ENCODE measurements at places on chromosomes 1 and 21.

DNA sequence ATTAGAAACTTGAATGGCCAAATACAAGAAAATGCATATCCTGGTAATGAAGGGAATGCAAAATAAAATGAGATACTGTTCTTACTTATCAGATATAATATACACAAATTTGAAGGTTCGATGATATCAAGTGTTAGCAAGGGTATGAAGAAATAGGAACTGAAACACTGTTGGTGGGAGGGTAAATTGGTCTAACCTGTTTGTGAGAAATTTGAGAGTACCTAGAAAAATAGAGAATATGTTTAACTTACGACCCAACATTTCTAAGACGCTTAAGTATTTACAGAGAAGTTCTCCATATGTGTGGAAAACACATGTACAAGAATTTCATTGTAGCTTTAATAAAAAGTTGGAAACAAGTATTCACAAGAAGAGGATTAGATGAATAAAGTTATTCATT is 25.9 kb downstream of the ATG4C start:
- DNase-seq = no peak

- no peak for DNase-seq
These were observed 19.1 kb downstream of the AGL start for GRCh38 chr1:99869304-99869703.

DNA sequence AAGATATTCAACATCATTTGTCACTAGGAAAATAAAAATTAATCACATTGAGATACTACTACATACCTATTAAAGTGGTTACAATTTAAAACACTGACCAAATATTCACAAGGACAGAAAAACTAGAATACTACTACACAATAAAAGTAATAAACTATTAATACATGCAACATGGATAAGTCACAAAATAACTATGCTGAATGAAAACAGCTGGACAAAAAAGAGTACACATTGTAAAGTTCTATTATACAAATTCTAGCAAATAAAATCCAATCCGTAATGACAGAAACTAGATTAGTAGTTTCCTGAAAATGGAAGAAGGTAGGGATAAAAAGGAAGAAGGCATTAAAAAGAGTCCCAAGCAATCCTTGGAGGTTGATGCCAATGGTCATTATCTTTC is 348.7 kb upstream of the PTBP2 start:
- no peak for DNase-seq

GRCh38 chr1:155962599-155963211 is 15.6 kb downstream of the ARHGEF2 start:
- no peak for DNase-seq

DNA sequence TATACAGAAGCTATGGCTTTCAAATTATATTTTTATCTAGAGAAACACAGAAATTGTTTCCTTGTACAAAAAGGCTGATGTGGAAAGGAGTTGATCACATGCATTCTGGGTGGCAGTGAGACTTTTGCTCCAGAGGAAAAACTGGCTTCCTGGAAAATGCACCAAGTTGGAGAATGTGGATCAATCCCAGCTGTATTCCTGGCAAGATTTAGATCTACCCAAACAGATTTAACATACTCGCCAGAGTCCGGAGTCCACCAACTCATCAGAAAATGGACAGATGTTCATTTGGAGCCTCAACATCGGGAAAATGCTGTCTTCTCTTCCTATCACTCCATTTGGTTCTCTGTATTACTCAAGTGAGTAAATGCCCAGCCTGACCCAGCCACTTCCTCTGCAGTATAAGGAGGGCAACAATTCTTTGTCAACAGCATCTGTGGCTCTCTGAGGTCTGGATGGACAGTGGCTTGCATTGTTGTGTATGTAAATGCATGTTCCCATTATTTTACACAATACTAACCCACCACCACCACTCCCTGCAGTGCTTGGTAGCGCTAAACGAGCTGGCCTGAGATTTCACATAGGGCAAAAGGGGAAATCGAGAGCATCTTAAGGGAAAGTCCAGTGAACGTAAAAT is 226.2 kb upstream of the IRF2BP2 start:
- DNase-seq = no peak

DNA sequence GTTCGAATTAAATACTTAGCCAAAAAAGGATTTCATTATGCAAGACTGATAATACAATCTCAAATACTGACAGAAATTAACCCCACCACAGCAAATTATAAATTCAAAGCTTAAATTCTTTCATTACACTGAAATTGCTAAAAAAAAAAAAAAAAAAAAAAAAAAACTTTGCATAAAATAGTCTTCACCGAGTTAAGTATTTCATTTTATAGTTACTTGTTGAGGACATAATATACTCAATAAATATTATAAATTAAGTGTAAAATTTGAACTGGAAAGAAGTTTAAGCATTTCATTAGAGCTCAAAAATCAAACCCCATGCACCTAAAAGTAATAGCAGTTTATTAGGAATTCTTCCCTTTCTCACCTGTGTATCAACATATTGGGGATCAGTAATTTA is 1.9 kb upstream of the PSMG1 start:
- no peak for DNase-seq

DNA sequence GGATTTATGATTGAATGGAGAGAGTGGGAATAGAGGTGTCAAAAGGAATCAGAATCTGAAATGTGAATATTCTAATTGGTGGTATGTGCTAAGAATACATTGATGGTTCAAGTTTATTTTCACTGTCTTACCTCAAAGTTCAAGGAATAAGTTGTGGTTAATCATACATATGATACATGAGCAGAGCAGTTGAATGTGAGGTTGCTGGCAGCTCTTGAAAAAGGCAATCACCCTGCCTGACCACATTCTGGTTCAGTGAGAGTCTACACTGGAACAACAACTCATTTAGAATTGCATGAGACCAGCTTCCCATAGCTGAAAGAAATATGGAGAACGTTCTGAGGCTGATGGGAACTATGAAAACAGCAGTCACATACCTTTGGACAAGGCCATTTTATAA is 68.3 kb upstream of the ARHGAP29 start:
- no peak for DNase-seq

DNA sequence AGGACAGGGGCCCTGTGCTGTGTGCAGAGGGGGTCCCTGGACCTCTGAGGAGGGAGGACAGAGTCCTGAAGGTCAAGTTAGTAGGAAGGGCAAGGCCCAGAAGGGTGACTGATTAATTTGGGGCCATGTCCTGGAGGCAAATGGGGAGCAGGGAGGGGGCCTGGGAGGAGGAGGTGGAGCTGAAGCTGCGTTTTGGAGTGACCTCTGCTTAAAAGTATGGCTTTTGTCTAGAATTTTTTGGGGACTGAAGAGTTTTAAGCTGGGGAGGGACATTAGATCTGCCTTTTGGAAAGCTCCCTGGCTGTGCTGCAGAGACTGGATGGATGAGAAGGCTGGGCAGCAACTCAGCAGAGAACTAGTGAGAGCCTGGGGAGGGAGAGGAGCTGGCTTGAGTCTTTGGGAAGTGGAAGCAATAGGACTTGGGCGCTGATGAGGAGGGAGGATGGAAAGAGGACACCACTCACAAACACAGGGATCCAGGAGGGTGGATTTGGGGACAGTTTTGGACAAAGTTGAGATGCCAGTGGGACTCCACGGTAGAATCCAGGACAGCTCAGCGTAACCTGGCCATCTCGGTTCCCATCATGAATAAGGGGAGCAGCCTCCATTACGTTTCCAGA is 52.9 kb downstream of the ACBD3 start:
- DNase-seq = no peak

GRCh38 chr1:24138476-24139221 is 4.3 kb downstream of the IL22RA1 start:
- DNase-seq = no peak

- peak; percentile 30 for DNase-seq
These were observed 13.9 kb downstream of the NT5C1A start for GRCh38 chr1:39657923-39658485.

GRCh38 chr1:84724128-84724860 is 34.0 kb upstream of the SSX2IP start:
- no peak for DNase-seq

DNA sequence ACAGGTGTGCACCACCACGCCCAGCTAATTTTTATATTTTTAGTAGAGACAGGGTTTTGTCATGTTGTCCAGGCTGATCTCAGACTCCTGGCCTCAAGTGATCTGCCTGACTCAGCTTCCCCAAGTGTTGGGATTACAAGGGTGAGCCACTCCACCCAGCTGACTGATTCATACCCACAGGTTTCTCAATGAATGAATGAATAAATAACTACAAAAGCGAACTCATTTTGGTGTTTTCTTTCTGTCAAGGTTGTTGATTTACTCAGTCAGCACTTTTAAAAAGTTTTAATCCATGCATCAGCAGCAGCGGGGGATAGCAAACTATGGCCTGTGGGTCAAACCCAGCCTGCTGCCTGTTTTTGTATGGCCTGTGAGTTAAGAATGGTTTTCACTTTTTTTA is 217.5 kb downstream of the FAF1 start:
- no peak for DNase-seq

GRCh38 chr1:3231826-3232225 is 162.8 kb downstream of the PRDM16 start:
- no peak for DNase-seq

GRCh38 chr1:168980180-168980579 is 126.3 kb upstream of the ATP1B1 start:
- DNase-seq = no peak

GRCh38 chr1:39212499-39212898 is 8.0 kb downstream of the MACF1 start:
- no peak for DNase-seq

DNA sequence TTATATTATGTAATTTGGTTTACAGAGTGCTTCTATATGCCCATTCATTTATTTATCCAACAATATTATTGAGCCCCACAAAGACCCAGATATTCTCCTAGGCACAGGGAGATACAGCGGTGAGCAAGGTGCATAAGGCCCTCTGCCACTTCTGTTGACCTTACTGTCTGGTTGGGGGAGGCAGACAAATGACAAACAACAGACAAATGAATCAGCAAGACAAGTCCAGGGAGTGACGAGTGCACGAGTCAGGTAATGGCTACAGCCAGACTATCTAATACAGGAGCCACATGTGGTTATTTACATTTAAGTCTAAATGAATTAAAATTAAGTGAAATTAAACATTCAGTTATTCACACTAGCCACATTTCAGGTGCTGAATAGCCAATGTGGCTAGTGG is 22.0 kb upstream of the BCAR3 start:
- no peak for DNase-seq

DNA sequence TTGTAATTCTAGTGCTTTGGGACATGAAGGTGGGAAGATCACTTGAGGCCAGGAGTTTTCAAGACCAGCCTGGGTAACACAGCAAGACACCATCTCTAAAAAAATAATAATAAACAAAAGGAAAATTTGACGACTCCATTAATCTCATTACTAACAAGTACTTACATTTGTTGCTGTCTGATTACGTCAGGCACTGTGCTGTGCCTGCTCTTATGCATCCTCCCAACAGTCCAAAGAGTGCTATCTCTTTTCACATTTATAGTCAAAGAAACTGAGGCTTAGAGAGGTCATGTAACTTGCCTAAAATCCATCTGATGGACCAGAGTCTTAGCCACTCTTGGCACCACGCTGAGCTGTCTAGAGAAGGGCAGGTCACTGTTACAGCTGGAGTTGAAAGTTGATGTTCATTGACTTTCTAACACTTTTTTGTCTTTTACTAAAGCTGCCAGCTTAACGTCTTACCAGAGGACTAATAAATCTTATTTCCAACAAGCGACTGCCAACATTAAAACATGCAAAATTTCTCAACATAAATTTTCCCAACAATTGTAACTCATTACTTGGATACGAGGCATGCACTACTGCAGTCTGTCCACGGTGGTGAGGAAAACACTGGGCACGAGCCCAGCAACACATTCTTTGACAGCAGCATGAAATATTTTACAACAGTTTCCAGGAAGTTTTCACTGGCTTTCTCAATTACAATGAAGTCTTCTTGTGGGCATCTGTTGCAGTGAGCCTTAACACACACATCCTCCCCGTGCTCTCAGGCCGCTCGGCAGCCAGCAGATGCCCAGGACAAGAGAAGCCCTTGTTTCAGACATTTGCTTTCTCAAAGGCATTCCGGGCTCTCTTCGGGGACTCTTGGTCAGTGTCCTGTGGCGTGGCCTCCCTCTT is 262.9 kb upstream of the PROX1 start:
- no peak for DNase-seq

- peak; percentile 4 for DNase-seq
These were observed 237.5 kb downstream of the TTLL7 start for GRCh38 chr1:83761167-83762038.

DNA sequence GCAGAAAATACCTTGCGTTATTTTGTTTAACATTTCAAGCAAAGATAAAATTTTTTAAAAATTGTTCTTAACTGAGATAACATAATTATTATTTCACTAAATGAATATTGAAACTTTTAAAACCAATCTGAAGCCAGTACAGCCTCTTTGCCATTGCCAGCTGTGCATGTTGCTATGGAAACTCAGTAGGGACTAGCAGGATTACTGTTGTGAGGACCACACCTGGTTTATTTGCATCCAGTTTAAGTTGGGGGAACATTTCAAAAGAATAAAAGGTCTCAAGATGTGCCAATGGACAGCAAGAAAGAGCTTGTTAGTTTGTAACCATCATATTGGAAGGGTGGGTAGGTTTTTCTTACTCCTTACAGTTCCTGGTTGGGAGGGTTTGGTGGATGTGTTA is 80.7 kb downstream of the POU2F1 start:
- DNase-seq = no peak

GRCh38 chr1:34918977-34919561 is 10.4 kb downstream of the DLGAP3 start:
- no peak for DNase-seq

- no peak for DNase-seq
These were observed 121.2 kb upstream of the SGIP1 start for GRCh38 chr1:66412704-66413103.

DNA sequence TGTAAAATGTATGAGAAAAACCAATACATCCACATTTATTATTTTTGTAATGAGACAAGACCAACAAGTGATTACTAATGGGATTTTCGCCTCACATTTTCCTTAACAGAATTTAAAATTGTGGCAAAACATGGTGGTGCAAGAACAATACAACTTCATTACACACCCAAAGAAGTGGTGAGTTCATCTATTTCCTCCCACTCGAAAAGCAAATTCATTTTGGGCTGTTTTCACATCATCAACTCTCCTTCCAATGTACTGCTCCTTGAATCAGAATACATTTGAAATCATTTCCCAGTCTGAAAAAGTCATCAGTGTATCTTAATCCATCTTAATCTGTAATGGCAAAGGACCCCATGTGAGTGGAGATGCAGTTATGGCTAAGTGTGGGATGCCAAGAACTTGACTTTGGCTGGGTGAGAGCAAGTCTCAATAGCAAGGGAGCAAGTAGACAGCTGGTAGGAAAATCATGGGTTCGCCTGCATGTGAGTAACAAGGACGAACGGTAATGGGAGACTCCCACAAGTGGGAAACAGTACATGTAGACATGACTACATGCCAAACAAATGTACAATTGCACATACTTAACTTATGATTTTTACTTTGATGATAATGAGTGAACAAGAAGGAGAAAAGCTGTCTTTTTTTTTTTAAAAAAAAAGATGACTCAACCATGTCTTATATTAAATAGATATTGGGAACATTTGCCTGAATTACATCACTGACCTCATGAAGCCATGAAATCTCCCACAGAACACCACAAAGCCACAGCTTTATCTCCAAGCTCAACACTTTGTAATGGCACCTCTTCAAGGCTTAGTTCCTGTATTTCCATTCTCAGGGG is 46.0 kb downstream of the RUNX1 start:
- no peak for DNase-seq
